Karpas-422 (cell line): ENCODE measurements at places on chromosomes 6 and 20.

- peak; percentile 96 for DNase-seq
Observed at GRCh38 chr6:31769684-31770371, 7.3 kb downstream of the VWA7 start.

DNA sequence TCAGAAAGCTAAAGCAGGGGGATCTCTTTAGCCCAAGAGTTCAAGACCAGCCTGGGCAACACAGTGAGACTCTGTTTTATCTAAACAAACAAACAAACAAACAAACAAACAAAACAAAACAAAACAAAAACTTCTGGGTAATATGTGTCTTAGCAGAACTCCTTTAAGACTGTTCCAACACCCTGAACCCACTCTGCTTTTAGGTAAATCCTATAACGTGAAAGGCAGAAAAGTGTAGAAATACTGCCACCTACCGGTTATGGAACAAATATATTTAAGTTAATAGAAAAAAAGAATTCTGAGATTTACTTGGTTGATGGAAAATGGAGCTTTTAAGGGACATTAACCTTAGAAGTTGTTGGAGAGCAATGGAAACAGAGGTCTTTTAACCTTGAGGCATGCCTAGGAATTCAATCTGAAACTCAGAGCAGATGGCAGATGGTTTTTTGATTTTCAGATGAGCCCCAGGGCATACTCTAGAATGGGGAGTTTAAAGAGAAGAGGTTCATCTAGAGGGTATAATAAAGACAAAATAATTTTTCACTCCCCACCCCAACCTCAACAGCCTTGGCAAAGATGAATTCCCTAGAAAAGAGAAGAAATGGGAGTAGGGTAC is 38.5 kb downstream of the SOD2 start:
- peak; percentile 94 for DNase-seq

DNA sequence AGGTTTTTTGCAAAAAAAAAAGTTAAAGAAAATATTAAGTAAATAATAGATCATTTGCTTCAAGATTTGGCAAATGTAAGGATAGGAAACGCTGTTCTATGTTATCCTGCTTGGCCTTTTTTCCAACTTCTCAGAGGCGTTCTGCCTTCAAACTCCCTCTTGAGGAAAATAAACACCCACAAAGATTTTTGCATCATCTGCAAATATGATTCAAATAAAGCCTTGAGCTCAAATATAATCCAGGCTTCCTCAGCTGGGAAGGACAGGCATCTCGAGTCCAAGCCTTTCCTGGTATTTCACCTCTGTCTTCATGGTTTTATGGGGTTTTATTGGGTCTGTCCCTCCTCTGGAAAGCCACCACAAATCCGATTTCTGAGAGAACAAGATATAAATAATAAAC is 67.7 kb upstream of the PTPN1 start:
- no peak for DNase-seq

DNA sequence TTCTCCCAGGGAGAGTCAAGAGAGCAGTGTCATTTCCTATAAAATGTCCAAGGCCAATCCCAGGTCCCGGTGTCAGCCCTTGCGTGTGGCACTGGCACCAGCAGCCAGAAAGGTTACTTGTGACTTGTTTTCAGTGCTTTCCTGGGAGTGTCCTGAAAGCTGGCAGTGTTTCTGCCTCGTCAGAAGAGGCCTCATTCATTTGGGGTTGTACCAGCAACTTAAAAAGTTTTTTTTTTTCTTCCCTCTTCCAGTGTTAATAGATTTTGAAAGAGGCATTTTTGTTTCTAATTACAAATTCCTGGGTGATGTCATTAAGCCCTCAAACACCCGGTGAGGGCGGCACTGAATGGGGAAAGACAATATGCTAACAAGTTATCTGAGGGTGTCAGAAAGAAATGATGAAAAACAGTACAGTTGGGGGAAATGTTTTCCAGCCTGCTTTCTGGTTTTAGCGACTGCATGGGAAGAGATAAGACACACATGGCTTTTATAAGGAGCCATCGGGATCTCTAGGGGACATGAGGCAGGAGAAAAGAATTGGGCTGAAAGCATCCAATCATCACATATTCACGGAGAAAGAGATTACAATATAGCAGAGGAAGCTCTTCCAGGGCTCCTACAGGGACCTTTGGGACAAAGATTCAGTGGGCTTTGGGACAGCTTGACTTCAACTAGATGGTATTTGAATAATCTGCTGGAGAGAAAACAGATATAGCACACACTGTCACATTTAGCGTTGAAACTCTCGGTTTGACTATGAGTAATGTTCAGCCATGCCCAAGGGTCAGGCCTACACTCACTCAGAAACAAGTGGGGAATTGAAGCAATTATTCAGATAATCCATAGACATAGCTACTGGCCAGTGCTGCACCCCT is 153.0 kb downstream of the BCAS1 start:
- DNase-seq, result no peak

- DNase-seq, result peak; percentile 89
Observed at GRCh38 chr20:23349338-23350195, 1.0 kb upstream of the NXT1 start.

DNA sequence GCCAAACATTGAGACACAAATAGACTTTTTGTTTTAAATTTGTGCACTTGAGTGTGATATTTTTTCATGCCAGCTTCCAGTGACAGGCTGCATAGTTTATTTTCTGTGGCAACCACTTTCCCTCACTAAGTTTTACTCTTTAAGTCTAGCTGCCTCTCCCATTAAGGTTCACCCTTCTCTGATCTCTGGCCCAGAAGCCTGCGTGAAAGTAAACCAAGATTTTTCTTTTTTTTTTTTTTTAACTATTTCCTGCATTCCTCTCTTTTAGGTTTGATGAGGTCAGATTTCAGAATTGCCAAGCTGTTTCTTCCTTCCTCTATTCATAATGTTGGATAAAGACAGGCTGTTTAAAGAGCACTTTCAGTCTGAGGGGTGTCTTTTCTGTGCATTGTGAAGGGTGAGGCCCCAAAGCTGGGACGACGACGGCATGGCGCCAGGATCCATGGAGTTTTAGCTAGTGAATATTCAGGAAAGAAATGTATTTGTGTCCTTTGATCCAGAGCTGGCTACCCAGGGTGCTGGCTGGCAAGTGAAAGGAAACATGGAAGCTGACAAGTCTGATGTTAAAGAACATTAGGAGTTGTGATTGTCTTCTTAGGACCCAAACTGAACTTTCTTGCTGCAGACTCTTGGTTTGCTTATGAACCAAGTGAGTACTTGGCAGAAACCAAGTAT is 50.7 kb downstream of the DOK5 start:
- no peak for DNase-seq

DNA sequence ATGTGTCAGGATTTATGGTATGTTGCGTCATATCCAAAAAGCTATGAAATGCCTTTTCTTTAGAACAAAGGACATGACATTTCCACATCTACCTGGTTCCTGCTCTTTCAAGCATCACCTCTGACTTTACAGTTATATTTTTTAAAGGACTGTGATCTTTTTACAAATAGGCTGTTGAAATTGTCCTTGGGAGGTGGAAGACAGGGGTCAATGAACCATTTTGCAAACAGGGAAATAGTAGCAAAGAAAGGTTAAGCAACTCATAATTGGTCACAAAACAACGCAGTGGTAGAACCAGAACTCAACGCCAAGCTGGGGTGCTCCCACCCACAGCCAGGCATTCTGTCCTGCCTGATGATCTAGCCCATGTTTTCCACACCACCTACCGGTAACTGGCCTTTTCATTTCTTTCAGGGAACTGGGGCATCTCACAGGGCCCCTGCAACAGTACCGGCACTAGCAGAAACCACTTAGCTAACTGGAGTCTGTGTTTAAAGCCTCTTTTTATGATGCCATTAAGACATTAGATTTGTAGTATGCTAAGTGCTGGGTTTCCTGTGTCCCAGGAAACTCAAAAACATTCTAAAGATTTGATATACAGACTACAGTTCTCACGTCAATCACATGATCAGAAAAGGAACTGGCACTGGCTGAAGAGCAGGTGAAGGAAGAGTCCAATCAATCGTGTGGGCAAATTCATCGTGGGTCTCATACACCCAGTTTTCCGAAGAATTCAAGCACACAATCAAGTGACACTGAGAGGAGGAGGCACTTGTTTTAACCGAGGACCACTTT is 13.9 kb downstream of the ZNF217 start:
- DNase-seq, result no peak

DNA sequence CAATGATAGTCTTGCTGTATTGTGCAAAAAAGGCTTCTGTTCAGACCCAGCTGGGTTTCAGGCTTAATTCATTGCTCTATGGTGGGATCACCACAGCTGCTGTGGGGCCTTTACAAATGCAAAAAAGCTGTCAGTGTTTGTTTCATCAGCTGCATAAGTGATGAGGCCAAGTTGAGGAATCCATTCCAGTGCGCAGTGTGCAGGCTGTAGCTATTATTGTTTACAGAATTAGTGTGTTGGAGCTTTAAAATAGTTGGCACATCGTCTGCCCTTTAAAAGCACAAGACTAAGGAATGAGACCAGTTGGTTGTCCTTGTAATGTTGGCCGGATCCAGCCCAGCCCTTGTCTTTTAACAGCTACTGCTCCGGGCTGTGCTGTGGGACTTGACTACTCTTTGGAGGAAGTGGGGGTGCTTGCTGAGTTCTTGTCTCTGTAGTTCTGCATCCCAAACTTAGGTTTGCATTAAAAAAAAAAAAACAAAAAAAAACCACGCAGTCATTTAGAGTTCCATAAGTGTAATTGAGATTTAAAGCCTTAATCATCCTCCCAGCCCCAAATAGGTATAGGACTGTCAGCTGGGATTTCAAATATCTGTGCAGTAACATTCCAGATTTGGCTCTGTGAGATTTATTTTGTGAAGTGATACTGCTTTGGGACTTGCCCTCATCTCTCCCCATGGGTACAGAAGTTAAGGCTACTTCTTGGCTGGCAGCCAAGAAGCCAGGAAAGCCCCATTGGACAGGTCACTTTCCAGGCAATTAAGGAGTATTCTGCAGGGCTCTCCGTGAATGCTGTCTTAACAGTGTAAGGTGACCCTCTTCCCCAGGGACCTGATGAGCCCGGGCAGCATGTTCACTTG is 19.3 kb downstream of the JARID2 start:
- no peak for DNase-seq

GRCh38 chr6:153831350-153832078 is 207.5 kb upstream of the OPRM1 start:
- DNase-seq, result no peak

DNA sequence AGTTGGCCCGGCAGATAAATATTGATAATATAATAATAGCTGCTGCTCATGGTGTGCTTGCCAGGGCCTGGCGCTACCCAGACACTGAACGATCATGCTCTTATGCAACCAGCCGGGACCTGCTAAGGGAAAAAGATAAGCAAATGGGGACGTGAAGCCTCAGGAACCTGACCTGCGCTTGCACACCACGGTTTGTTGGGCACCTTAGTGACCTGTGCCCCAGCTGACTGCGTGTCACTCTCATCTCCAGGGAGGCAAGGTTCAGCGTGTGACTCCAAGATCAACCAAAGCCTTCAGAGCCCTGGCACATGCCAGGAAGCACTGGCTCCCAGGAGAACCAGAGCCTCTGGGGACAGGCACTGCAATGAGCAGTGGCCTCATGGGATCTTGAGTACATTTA is 111.1 kb downstream of the AGPAT4 start:
- no peak for DNase-seq

- peak; percentile 49 for DNase-seq
Observed at GRCh38 chr6:156816505-156816904, 39.3 kb downstream of the ARID1B start.
